ENCODE measurements at places on chromosomes 1 and 21. TPM values are rescaled to one million over a fixed set of nuclear protein-coding genes. Genes with fewer than 3 reads are reported as not detected.

LORICRIN gene
- total RNA-seq: not detected

- DNase-seq: no peak
Measured at GRCh38 chr1:92291372-92291999, 7.3 kb downstream of the GLMN start.

DNA sequence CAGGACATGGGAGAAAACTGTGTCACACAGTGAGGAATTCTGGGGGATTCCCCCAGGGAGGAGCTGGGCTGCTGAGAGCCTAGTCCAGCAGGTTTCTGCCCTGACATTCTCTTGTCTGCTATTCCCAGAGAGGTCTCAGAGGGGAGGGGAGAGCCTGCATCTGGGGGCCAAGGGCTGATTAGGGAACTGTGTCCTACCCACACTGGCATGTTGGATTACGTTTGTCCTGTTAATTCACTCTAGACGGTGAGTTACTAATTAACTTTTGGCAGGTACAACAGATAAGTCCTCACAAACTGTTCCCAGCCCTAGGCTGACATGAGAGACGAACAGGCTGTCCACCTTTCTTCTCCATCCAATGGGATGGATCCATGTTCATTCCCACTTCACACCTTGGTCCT, 2.6 kb upstream of the SH3BGRL3 start:
- peak; percentile 42 for DNase-seq

DNA sequence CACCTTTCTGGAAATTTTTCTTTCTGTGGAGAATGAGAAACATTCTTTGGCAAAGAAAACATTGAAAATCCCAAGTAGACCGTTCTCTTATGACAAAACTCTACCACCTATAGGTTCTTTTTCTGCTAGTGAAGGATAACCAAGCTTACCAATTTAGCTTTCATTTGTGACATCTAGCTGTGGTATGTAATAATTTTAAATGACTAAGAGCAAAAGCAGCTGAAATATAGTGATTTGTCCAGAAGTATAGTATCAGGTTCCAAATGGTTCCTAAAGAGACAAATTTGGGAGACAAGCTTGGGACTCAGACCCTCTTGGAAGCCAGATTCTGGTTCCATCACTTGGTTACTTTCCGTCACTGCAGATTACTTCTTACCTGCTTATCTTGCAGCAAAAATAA, 24.4 kb downstream of the FUBP1 start:
- DNase-seq: no peak

DNA sequence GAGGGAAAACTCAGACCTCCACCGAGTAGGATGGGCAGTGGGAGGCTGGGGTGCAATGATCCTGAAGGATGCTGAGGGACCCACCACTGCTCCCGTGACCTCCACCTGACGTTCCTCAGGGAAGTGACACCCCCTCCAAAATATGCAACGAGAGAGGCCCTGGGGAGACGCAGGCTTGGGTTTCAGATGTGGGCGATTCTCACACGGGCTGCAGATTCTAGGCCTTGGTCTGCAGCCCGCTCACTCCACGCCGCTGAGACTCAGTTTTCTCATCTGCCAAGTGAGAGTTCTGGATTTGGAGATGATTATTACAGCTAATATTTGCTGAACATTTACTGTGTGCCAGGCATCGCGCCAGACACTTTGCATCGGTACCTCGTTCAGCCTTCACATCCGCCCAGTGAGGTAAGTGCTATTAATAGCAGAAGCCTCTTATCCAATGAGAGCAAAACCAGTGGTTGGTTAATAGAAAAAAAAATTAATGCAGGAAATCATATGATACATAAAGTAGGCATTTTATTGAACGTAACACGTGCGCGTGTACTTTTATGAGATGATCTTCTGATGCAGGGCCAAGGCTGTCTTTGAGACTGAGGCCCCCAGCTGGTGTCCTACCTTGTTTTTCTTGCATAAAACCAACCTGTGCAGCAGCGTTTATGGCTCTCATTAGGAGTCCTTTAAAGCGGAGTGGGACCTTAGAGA, 102.0 kb upstream of the RUNX3 start:
- no peak for DNase-seq

DNA sequence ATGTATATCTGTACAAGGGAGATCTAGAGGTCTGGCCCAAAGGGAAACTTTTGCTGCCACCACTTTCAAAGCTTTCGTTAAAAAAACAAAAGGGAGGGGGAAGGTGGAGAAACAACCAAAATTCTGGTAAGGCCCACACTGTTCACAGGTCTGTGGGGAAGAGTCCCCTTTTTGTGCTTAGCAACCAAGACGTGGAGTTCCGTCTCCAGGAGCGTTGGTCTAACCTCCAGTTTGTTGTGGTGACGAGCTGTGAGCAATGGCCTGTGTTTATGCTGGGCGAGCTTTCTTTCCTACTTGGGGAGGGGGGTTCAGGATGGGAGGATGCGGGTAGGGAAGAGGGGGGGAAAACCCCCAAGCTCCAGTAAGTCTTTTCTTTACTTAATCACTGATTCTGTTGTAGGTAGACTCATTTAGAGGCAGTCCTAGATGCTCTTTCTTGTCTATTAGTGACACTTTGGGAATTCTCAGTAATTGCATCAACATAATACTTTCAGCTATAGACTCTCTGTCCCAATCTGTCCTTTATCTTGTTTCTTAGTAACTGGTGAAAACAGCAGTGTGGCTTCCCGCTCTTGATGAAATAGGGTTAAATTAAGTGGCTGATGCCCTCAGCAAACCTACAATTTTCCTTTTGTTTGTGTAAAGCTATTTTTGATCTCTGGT, 1.5 kb downstream of the HIPK1 start:
- DNase-seq: peak; percentile 15

MEGF6 gene
- total RNA-seq: 12.1 TPM

CNIH3 gene
- total RNA-seq: 2.2 TPM
